Calu3 (cell line): ENCODE measurements at places on chromosomes 11 and 22. TPM values are rescaled to one million over a fixed set of nuclear protein-coding genes. Genes with fewer than 3 reads are reported as not detected.

The OR56B4 gene
- total RNA-seq: not detected in 2 replicates

The ART1 gene
- total RNA-seq: not detected in 2 replicates

The SLC15A3 gene
- 6.8 and 12.4 TPM in 2 replicates for total RNA-seq

The P2RY2 gene
- 1.6 and 2.3 TPM in 2 replicates for total RNA-seq

The MMP11 gene
- 2.0 and 3.4 TPM in 2 replicates for total RNA-seq

The GDPD4 gene
- not detected in 2 replicates for total RNA-seq

The MMP27 gene
- not detected in 2 replicates for total RNA-seq

The OR10D3 gene
- not detected in 2 replicates for total RNA-seq

The CNTF gene
- total RNA-seq: 4.3 and 5.2 TPM in 2 replicates

The OR52L1 gene
- total RNA-seq: not detected in 2 replicates

The ZFP91 gene
- 61.5 and 61.7 TPM in 2 replicates for total RNA-seq

GRCh38 chr11:1458340-1459218 lies 28.0 kb downstream of the MOB2 start:
- peak; percentile 17 for DNase-seq
- peaks cover 13% of the 10 kb centered on the region for H3K36me3 ChIP-seq
- H3K27me3 ChIP-seq: no peaks in the 10 kb centered on the region
- no peak overlapping the region for H3K4me3 ChIP-seq

DNA sequence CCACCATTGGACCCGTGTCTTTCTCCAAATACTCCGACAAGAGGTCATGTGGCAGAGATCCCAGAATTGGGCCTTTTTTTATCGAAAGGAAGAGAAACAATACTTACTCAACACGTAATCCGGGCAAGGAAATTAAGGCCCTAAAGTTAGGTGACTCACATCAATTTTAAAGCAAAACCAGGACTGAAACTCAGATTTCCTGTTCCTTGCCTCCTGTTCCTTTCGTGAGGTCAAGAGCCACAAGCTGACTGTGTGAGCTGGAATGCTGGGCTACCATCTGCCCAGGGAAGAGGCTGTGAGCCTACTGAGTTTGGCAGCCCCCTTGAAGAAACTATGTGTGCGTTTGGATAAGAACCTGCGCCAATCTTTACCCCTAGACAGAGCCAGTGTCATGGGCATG lies 27.1 kb upstream of the MRGPRX2 start:
- H3K27ac ChIP-seq: no peak overlapping the region
- H3K36me3 ChIP-seq: no peaks in the 10 kb centered on the region
- no peaks in the 10 kb centered on the region for H3K27me3 ChIP-seq
- H3K4me1 ChIP-seq: peaks cover 16% of the 10 kb centered on the region
- no peak for DNase-seq
- no peak overlapping the region for H3K4me3 ChIP-seq

DNA sequence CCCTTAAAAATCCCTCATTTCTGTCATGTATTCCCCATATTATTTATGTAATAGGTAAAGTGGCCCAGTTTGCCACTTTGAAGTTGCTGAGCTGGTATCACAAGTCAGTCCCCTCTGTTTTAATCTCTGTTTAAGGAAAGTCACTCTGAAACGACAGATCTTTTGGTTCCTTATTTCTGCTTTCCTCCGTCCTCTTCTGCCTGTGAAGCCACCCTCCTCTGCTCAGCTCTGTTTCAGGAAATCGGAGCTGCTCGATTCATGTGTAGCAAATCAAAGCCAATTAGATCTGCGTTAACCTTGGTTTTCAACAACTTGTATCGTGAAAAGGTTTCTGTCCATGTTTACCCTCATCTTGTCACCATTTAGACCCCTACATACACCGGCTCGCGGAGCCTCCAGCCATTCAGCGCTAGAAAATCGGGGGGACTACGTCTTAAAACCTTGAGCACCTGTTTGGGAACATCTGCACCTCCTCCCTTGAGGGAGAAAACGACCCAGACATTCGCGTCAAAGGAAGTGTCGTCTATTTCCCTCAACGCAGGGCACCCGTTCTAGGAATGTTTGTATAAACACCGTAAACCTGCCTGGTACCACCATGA lies 576 bp upstream of the SC5D start:
- H3K36me3 ChIP-seq: peaks cover 20% of the 10 kb centered on the region
- peaks cover 28% of the 10 kb centered on the region for H3K4me1 ChIP-seq
- peak overlapping the region; percentile 83 for H3K4me3 ChIP-seq

DNA sequence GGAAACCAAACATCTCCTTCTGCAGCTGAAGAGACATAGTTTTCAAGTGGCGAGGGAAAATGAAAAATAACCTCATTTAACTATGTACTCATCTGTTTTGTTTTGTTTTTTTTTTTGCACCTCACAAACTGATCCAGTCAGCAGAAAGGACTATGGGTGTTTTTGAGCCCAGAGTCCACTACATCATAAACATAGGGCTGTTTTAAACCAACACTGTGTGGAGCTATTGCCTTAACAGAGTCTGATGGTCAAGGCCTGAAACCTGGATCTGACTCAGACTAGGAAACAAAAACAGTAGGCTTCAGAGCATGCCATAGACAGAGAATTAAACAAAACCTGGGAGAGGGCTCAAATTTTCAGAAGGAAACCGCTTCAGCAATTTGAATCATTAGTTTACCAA lies 99.3 kb upstream of the FSHB start:
- H3K27ac ChIP-seq: no peak overlapping the region
- no peak for DNase-seq
- no peaks in the 10 kb centered on the region for H3K27me3 ChIP-seq

GRCh38 chr11:116981266-116981885 lies 116.9 kb downstream of the SIK3 start:
- peaks cover 4% of the 10 kb centered on the region for H3K4me1 ChIP-seq
- no peak overlapping the region for H3K27ac ChIP-seq
- no peaks in the 10 kb centered on the region for H3K36me3 ChIP-seq
- H3K4me3 ChIP-seq: no peak overlapping the region
- DNase-seq: no peak
- H3K27me3 ChIP-seq: no peaks in the 10 kb centered on the region

- no peak overlapping the region for H3K4me3 ChIP-seq
- no peak for DNase-seq
- no peak overlapping the region for H3K27ac ChIP-seq
Observed at GRCh38 chr11:71537537-71537936, 288 bp upstream of the KRTAP5-8 start.

- peak overlapping the region; percentile 47 for H3K4me3 ChIP-seq
- peaks cover 4% of the 10 kb centered on the region for H3K36me3 ChIP-seq
- no peak overlapping the region for H3K27ac ChIP-seq
- DNase-seq: no peak
- peaks cover 18% of the 10 kb centered on the region for H3K4me1 ChIP-seq
- H3K27me3 ChIP-seq: peaks cover 59% of the 10 kb centered on the region
Observed at GRCh38 chr22:39457556-39458443, 988 bp downstream of the MGAT3 start.

- no peak overlapping the region for H3K27ac ChIP-seq
- no peak overlapping the region for H3K4me3 ChIP-seq
- peaks cover 24% of the 10 kb centered on the region for H3K27me3 ChIP-seq
- H3K4me1 ChIP-seq: peaks cover 8% of the 10 kb centered on the region
- no peak for DNase-seq
Observed at GRCh38 chr11:61168800-61169199, 7.6 kb upstream of the VPS37C start.

GRCh38 chr11:61007956-61008896 lies 36.7 kb downstream of the CD6 start:
- H3K4me1 ChIP-seq: no peaks in the 10 kb centered on the region
- H3K27me3 ChIP-seq: peaks cover 38% of the 10 kb centered on the region
- H3K27ac ChIP-seq: no peak overlapping the region
- H3K4me3 ChIP-seq: peak overlapping the region; percentile 58
- peaks cover 5% of the 10 kb centered on the region for H3K36me3 ChIP-seq
- no peak for DNase-seq

DNA sequence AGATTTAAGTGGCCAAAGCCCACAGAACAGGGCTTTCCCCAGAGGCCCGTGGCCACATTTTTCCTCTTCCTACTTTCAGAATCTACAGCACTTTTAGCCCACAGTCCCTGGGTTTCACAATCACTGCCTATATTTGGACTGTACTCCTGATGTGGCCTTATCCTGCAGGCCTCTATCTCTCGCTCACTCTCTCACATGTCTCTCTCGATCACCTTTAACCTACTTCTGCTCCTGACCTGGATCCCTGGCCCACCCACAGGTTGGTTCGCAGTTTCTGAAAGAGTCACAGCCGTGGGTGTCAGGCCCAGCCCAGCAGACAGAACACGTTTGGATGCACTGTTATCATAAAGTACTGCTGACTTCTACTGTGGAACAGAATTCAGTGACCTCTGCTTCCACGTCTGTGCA lies 55.5 kb downstream of the LARGE1 start:
- DNase-seq: no peak
- no peaks in the 10 kb centered on the region for H3K27me3 ChIP-seq
- H3K4me3 ChIP-seq: no peak overlapping the region
- no peak overlapping the region for H3K27ac ChIP-seq
- H3K4me1 ChIP-seq: no peaks in the 10 kb centered on the region
- H3K36me3 ChIP-seq: peaks cover 9% of the 10 kb centered on the region

- H3K36me3 ChIP-seq: peaks cover 7% of the 10 kb centered on the region
- H3K4me1 ChIP-seq: peaks cover 7% of the 10 kb centered on the region
- H3K27ac ChIP-seq: no peak overlapping the region
- DNase-seq: no peak
- no peaks in the 10 kb centered on the region for H3K27me3 ChIP-seq
- no peak overlapping the region for H3K4me3 ChIP-seq
Observed at GRCh38 chr11:124640666-124641065, 18.0 kb downstream of the TBRG1 start.

GRCh38 chr11:531919-532526 lies 3.4 kb downstream of the HRAS start:
- peaks cover 44% of the 10 kb centered on the region for H3K36me3 ChIP-seq
- peaks cover 7% of the 10 kb centered on the region for H3K4me1 ChIP-seq
- DNase-seq: no peak
- H3K4me3 ChIP-seq: peak overlapping the region; percentile 31
- H3K27me3 ChIP-seq: no peaks in the 10 kb centered on the region
